ENCODE measurements at places on chromosomes 11 and 22.

- no peak for DNase-seq
Observed at GRCh38 chr11:7072401-7073028, 16.3 kb upstream of the RBMXL2 start.

DNA sequence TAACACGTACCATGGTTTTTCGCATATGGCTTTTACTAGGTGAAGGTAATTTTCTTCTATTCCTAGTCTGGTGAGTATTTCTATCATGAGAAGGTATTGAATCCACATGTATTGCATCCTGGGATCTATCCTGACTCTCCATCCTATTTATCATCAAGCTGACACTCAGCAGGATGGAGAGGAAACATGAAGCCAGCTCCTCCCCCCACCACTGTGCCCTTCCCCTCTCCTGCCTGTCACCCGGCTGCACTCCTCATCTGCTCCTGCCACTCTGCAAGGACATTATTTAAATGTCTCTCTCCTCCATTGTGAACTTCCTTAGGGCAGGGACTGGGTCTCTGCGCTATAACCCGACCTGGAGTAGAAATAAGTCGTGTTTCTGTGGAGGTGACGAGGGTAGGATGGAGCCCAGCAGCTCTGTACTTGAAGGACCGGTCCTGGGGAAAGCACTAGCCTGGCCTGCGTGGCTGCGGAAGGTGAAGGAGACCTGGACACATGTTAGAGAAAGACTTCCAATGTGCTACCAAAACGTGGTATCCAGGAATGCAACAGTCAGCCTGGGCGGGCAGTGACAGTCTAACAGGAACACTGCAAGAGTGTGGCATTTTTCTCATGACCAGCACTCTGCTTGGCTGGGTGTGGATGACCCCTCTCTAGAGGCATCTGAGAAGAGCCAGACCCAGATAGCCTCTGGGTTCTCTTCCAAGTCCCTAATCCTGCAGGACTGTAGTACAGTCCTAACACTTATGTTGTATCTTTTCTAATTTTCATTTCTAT is 111.2 kb downstream of the MICAL3 start:
- no peak for DNase-seq

DNA sequence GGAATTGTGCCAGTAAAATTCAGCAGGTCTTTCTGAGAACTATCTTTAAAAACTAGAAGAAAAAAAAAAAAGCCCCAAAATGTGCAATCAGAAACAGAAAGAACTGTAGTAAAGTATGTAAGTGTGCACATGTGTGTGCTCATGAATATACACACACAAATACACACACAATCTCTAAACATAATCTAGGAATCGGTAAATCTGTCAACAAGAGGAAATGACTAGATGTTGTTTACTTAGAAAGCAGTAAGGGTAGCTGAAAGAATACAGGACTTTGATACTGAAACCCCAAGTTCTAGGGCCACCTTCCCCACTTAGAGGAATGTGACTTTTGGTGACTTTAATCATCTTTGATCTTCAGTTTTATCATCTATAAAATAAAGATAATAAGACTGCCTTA is 13.2 kb downstream of the UEVLD start:
- no peak for DNase-seq

GRCh38 chr11:95222817-95223216 is 8.2 kb downstream of the SESN3 start:
- DNase-seq = no peak

DNA sequence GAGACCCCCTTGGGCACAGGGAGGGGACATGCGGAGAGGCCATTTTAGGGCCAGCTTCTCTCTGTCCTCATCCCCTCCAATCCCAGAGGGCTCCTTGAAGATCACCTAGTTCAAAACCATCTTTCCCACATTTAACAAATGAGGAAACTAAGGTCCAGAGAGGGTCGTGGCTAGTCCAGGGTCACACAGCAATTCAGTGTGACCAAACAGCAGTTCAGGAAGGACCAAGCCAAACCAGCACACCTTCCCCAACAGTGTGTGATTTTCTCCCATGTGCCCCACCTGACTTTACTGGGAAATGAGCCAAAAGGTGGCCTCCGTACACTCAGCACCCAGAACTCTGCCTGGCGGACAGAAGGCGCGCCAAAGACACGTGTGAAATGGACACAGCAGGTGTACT is 51.3 kb downstream of the CACNA1I start:
- DNase-seq = no peak

GRCh38 chr11:11948242-11948947 is 60.0 kb downstream of the DKK3 start:
- no peak for DNase-seq

GRCh38 chr11:33892906-33893594 is 1.2 kb upstream of the LMO2 start:
- no peak for DNase-seq

GRCh38 chr11:85875505-85875904 is 20.3 kb downstream of the CCDC83 start:
- no peak for DNase-seq

- no peak for DNase-seq
Observed at GRCh38 chr11:85663080-85663752, 1.7 kb downstream of the CREBZF start.

DNA sequence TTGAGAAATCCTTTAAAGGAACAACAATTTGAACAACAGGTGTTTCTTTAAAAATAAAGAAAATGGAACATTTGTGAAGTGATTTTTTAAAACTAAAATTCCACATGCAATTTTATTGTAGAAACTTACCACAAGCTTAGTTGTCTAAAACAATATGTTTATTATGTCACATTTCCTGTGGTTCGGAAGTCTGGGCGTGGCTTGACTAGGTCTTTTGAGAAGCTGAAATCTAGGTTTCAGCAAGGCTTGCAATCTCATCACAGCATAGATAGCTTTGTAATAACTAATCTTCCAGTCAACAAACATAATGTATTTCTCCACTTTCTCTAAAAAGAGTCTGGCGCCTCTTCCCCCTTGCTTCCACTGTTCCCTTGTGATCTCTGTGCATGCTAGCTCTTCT is 27.0 kb downstream of the MS4A6A start:
- no peak for DNase-seq

GRCh38 chr11:68380786-68381622 is 68.6 kb downstream of the LRP5 start:
- no peak for DNase-seq

DNA sequence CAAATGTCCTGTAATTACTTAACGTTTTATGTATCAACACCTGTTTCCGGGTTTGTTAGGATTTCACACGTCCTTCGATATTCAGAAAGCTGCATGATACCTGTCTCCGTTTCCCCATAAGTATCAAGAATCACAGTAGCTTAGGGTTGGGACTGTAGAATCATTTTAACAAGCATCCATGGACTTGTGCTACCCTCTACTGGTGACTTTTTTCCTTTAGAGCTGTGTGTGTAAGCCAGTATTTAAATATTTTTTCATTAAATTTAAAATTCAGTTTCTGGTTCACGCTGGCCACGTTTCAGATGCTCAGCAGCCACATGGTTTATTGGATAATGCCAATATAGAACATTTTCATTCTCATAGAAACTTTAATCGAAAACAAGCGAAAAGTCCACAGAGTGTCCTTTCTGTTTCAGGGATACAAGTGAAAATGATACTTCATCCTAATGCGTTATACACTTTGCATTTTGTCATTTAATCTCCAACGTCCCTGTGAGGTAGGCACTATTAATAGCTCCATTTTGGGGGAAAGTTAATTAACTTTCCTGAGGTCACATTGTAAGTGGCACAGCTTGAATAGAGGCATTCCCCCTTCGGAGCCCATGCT is 61.5 kb upstream of the SLC25A18 start:
- DNase-seq = no peak

DNA sequence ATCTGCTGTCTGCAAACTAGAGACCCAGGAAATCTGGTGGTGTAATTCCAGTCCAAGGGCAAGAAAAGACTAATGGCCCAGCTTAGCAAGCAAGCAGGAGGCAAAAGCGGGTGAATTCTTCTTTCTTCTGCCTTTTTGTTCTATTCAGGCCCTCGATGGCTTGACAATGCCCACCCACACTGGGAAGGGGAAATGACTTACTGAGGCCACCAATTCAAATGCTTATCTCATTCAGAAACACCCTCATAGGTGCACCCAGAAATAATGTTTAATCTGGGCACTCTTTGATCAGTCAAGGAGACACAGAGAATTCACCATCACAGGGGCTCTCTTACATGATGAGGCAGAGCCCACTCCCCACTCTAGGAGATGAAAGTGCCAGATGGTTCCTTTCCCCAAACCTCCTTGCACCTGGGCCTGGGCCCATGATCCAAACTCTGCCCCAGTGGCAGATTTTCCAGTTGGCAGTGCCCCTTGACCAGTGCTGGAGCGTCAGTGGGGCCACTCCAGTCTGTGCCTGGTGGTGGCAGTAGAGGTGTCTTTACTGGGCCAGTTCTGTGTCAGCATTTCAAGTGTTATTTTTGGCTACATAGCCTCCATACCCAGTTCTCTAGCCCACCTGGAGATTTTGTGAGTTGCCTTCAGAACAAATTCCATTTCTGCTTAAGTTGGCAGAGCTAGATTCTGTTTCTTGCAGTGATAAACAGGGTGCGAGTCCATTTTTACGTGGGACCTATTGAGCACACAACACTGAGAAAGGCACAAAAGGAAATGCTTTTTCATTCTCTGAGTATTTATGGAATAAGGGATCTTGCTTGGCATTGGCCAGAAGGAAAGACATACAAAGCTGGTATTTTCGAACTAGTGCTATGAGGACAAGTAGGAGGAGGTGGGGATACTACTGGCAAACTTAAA is 7.5 kb downstream of the ELMOD1 start:
- no peak for DNase-seq

- DNase-seq = no peak
Observed at GRCh38 chr22:19918332-19919106, 23.1 kb upstream of the COMT start.

GRCh38 chr11:10584071-10584501 is 15.6 kb upstream of the LYVE1 start:
- DNase-seq = no peak

- DNase-seq = no peak
Observed at GRCh38 chr11:77266766-77267165, 34.7 kb downstream of the GDPD4 start.

- no peak for DNase-seq
Observed at GRCh38 chr22:24216541-24217209, 28.2 kb downstream of the GGT5 start.

DNA sequence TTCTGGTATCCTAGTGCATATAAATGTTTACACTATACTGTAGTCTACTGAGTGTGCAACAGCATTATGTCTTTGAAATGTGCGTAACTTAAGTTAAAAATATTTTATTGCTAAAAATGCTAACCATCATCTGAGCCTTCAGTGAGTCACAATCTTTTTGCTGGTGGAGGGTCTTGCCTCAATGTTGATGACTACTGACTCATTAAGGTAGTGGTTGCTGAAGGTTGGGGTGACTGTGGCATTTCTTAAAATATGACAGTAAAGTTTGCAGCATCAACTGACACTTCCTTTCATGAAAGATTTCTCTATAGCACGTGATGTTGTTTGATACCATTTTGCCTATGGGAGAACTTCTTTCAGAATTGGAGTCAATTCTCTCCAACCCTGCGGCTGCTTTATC is 8.5 kb upstream of the CREBZF start:
- DNase-seq = no peak

DNA sequence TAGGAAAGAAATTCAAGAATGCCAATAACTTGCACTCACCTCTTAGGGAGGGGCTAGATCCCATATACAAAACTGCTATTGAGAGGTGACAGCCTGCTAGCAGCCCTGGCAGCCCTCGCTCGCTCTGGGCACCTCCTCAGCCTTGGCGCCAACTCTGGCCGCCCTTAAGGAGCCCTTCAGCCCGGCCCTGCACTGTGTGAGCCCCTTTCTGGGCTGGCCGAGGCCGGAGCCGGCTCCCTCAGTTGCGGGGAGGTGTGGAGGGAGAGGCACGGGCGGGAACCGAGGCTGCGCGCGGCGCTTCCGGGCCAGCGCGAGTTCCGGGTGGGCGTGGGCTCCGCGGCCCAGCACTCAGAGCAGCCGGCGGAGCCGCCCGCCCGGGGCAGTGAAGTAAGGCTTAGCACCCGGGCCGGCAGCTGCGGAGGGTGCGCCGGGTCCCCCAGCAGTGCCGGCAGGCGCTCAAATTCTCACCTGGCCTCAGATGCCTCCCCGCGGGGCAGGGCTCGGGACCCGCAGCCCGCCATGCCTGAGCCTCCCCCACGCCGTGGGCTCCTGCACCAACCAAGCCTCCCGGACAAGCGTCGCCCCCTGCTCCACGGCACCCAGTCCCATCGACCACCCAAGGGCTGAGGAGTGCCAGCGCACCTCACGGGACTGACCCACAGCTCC is 329.9 kb downstream of the FAM181B start:
- no peak for DNase-seq

DNA sequence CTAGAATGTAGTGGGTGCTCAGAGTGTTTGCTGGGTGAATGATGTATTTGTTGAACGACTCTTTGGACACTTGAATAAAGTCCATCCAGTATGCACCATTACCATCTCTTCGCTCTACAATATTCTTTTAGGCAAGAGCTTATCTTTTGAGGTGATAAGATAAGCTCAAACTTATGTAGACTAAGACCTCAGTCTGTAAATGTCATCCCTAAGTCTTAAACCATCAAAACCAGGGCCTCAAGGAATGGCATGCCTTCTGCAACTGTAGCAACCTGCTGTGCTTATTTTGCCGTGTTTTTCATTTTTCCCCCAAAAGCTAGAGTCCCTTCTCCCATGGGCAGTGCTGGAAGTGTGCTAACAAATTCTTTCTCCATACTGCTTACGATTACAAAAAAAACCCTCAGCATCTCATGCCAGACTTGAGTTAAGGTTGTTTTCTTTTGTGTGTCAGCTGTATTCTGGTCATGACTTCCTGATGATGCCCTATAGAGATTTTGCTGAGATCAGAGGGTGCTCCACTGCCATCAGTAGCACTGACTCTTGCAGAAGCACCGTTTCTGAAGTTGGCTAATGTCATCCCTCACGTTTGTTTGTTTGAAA is 27.8 kb downstream of the LIMK2 start:
- no peak for DNase-seq

- no peak for DNase-seq
Observed at GRCh38 chr22:46764779-46765485, 2.5 kb downstream of the TBC1D22A start.

DNA sequence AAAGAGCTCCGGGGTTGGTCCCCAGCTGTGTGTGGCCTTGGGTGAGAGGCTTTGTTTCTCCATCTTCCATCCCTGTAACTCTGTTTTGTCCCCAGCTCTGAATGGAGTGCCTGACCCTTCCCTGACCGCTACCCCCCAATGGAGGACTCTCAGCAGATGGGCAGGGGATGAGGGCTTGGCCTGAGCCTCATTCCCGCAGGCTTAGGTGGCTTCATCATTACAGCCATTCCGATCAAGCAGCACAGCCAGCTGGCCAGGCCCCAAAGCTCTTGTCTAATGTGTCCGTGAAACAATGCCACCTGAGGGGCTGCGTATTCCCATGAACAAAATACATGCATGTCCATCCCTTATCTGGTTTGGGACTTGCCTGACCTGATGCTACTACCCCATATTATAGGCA is 3.9 kb upstream of the CDC42EP2 start:
- no peak for DNase-seq

GRCh38 chr11:58068655-58069054 is 37.9 kb downstream of the OR6Q1 start:
- no peak for DNase-seq

GRCh38 chr11:7437696-7438095 is 47.6 kb upstream of the OLFML1 start:
- no peak for DNase-seq
